ENCODE measurements at places on chromosomes 3 and 15.

- DNase-seq = no peak
Observed at GRCh38 chr3:41467481-41467880, 268.2 kb downstream of the CTNNB1 start.

DNA sequence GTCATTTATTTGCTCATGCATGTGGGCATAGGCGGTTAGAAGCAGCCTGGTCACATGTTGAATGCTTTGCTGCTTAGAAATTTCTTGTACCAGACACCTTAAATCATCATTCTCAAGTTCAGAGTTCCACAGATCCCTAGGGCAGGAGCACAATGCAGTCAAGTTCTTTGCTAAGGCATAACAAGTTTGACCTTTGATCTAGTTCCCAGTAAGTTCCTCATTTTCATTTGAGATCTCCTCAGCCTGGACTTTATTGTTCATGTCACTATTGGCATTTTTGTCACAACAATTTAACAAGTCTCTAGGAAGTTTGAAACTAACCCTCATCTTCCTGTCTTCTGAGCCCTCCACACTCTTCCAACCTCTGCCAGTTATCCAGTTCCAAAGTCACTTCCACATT is 22.8 kb downstream of the HGD start:
- no peak for DNase-seq

DNA sequence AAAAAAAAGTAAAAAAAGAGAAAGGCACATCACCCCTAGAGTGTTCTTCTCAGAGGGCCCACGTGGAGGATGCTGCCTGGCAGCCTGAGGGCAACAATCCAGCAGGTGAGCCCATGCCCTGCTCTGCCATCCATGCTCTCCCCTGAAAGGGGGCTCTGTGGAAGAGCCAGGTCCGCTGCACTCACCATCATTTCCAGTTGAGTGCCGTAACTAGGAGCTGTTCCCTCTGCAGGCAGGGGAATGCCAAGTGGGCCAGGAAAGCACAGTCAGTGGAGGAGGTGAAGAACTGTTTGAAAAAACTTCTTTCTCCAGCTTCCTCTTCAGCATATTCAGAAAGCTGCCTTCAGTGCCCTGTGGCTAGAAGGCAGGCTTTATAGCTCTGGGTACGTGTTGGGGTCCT is 84.1 kb downstream of the ABHD5 start:
- DNase-seq = no peak

DNA sequence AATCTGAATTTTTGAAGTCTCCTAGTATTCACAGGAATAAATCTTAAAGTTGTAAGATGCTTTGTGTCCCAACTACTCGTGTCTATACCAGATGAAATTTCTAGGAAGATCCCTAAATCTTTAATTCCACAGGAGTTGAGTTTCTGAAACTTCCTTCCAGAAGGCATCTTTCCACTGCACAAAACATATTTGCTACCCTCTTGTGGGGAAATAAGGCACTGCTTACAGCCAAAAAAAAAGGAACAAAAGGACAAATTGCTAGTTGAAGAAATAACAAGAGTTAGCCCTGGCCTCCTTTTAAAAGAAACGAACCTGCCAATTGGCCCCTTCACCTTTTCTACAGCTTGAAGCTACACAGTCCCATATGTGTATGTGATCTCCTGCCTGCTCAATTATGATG is 54.0 kb downstream of the TAFA4 start:
- peak; percentile 5 for DNase-seq

- DNase-seq = no peak
Observed at GRCh38 chr3:72559385-72559784, 288.9 kb downstream of the SHQ1 start.

GRCh38 chr3:193895409-193895808 is 240.5 kb upstream of the HES1 start:
- DNase-seq = no peak

Data from SK-N-SH (cell line).